CD4-positive, alpha-beta T cell treated with Interleukin-4 for 1 hour (primary cell): ENCODE measurements at places on chromosomes 16 and 17.

DNA sequence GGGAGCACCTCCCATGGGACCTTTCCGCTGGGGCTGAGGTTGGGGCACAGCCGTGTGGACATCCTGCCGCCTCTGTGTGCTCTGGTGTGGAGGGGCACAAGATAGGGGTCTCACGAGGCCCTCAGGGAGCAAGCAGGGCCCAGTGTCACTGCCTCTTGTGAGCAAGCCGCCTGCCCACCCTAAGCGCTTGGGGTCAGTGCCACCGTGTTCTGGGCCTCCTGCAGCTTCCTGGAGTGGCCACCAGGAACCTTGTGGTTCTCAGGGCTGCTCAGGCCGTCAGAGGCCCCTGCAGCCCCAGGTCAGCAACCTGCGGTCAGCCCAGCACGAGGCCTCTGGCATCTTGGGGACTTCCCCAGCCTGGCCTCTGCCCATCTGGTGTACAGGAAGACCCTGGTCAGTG, 13.6 kb upstream of the CAPN15 start:
- no peak for DNase-seq

GRCh38 chr16:73143576-73144422, 95.9 kb upstream of the ZFHX3 start:
- no peak for DNase-seq

DNA sequence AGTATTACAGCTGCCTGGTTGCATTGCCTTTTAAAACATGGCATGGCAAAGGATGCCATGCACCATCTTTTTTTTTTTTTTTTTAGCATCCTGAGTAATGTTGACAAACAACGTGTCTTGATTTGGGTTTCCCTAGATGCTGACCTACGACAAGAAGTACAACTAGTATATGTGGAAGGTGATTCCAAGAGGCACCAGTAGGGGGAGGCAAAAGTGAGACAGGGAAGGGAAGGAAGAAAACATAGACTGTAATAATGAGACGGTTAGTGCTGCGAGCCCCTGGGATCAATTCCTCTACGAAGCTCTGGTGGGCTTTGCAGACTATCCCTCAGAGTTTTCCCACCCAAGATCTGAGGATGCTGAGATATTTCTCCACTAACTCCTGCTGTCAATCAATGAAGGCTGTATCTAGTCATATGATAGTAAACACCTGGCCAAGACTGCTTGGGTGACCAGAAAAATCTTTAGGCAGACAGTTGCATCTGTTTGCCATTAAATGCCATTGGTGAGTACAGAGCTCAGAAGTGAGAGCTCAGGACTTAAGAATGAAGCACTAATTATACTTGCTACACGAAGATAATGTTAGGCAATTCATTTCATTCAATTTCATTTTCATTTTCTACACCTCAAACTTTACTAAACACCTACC, 458.6 kb upstream of the GOT2 start:
- DNase-seq = no peak

DNA sequence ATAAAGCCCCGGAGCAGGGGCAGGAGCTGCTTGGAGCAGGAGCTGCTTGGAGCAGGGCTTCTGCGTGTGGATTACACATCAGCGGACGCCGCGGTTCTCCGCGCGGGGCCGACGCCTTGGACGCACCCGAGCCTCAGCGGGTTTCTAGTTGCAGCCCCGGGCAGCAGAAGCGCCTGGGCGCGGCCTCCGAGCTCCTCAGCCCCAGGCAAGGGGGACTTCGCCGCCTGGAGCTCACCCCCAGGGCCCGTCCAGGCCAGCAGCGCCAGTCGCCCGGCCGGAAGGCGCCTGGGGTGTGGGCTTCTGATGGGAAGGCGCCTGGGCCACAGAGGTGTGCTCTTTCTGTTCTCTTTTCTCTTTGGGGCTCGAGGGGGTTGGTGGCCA, 6.3 kb downstream of the FOXF1 start:
- no peak for DNase-seq

DNA sequence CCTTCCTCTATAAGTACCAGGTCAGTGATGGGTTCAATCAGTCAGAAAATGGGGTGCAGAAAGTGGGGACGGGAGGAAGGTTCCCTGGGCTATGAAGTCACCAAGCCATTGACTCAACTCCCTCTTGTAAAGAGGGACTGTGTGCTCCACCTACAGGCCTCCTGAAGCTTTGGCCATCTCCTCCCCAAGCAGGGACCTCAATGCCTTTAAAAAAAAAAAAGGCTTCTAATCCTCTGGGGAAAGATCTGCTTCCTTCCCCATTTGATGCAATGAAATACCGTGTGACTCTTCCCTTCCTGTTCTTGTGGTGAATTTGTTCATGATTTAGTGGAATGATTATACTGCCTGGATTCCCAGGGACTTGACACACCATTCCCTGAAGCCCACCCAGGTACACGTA, 30.8 kb downstream of the VWA3A start:
- no peak for DNase-seq

DNA sequence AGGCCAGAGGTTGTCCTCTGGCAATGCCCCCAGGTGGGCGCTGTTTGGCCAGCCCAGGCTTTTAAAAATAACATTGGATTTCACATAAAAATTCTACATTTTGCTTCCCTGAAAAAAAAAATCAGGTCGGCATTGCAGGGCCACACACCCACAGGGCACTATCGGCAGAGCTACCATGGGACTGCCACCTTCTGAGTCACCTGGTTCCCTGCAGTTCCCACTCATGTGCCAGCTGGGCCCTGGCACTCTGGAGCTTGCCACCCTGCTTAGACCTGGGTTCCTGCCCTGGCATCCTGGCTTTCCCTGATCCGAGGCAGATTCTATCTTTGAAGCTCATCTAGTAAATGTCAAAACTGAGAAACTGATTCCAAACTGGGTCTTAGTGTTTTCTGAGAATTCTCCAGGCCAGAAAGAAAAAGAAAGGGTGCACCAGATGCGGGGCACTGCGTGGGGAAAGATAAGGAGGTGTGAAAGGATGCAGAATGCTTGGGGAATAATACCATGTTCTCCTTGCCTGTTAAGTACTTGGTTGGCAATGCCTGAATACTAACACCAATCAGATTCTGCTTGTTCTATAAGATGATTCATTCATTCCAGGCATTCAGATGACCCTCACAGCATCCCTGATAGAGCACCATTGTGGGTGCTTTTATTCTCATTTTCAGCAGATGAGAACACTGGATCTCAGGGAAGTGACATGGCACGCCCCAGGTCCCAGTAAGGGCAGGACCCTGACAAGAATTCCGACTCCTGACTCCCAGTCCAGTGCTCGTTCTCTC, 51.8 kb downstream of the RAI1 start:
- no peak for DNase-seq

DNA sequence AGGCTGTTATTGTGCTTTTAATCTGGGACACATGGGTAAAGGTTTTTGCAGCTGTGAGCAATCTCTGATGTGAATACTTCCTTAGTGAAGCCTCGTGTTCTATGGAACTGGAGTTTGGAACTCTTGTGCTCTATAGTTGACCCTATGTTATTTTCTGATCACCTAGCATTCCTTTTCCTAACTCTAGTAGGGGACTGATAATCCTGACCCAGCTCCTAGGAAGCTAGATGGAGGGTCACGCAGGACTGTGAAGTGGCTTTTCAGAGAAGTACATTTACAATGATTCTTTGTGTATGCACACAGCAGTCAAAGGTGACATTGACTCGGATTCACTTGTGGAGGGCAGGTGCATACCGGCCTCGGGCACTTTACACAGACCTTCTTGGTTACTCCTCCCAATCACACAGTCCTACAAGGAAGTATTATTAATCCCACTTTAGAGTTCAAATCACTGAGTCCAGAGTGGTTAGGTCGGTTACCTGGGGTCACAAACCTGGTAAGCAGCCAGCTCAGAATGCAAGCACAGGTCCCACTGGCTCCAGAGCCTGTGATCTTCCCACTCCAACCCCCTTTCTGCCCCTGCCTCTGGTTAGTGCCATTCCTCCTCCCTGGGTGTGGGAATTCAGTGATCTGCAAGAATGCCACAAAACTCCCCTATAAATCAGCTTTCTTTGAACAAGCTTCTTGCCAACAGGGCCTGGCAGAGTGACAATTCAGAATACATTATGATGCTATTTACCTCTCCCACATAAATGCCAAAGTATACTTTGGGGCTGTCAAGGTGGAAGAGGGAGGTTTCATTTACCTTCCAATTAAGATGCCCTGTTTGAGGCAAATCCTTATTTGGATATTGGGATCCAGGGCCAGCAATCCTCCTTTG, 7.1 kb downstream of the CHD9NB start:
- DNase-seq = no peak

DNA sequence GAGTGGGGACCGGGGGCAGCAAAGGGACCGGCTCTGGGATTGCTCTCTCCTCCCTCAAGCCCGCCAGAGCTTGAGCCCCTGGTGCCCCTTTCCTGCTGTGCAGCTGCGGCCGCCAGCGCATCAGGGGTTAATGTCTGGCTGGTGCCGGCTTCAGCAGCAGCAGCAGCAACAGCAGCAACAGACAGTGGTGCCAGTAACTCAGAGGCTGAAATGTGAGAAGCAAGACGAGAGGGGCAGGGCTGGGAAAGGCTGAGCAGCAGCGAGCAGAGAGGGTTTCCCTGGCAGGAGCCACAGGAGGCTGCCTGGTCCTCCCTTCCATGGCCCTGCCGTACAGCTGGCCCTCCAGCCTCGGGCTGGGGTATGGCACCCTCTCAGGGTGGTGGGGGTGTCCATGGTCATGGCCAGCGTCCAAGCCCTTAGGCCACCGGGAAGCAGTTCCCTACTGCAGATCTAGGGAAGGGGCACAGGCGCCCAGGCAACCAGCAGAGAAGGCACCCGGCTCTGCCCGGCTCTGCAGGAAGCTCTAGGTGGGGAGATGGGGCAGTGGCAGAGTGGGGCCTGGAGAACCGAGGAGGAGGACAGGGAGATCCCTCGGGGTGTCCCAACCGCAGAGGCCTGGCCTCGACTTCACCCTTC, 21.1 kb upstream of the TFAP4 start:
- DNase-seq = no peak

DNA sequence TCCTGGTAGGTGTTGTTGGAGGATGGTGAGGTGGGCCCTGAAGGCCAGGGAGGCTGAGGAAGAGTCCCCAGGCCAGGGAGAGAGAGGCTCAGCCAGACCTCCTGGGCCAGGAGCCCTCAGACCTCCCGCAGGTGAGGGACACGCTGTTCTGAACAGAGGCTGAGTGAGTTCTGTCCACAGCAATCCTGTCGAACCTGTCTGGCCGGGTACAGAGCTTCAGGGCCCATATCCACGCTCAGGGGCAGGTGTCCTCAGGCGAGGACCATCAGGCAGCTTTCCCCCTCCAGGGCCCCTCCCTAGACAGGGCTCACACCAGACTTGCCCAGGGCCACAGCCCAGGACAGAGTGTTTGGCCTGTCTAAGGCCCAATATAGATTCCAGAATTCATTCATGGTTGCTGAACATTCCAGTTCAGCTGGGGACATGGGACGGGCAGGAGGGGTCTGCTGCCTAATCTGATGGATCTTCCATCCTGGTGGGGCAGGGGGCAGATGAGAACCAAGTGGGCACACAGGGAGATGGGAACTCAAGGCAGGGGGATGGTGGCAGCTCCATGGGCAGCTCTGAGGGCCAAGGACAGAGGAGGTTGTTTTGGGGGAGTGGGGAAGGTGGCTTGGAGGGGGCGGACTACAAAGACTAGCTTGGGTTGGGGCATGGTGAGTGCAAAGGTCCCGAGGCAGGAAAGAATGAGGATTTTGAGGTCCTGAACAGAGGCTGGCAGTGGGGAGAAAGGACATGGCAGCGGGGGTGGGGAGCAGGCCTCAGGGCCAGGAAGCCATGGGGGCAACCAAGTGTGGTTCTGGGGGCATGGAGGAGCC, 23.4 kb upstream of the MPRIP start:
- no peak for DNase-seq

- DNase-seq = peak; percentile 62
Measured at GRCh38 chr16:49575346-49576172, 202.0 kb downstream of the C16orf78 start.

- no peak for DNase-seq
Measured at GRCh38 chr16:2734844-2735515, 15.0 kb upstream of the PRSS27 start.

DNA sequence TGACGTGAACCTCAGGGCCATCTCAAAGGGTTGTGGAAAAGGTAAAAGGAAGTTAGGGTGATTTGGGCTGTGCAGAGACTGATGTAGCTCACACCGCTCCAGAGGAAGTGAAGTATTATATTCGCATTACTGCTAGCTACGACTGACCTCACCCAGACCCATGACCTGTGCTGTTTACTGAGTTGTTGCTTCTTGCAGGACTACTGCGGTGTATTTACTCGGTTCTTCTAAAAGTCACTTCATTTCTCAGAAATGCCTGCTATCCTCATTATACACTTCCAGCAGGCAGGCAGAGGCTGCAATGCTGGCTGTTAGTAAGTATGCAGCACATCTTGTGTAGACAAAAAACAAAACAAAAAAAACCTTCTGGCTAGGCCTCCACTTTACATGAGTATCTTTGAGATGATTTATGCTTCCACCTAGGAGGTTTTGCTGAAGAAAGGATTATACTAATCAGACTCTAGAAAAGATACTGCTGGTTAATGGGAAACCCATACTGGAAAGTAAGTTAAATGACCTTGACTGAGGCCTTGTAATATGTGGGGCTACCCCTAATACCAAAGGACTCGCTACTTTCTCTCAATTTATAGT, 76.0 kb downstream of the CREBBP start:
- no peak for DNase-seq

DNA sequence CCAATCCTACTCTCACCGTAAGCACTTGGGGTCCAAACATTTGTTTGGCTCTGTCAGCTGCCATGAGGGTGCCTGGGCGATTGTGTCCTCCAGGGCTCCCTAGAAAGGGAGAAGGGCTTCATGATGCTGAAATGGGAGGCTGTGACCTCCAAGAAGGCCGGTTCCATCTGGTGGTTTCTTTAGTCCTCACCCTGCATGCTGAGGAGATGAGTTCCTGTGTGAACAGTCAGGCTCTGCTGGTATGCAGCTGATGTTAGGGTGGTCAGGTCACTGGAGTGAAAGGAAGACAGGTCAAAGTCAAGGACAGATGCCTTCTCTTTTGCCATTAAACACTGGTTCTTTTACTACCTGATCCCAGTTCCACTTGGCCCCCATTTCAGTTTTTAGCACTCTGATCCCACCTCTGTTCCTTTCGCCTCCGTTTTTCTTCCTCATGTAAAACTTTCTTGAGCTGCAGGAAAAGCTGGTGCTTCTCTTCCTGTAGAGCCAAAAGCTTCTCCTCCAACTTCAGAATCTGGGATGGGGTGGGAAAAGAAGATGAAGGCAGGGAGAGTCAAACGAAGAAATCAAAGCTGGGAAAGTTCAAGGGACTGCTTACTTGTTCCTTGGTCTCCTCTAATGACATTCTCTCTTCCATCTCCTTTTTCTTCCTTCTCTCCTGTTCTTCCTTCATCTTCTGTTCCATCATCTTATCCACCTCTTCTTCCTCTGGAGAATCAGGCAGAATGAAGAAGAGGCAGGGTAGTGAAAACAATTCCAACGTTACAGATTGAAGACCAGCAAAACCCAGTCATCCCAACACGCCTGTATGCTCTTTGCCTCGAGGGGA, 1.1 kb downstream of the GPS2 start:
- no peak for DNase-seq

DNA sequence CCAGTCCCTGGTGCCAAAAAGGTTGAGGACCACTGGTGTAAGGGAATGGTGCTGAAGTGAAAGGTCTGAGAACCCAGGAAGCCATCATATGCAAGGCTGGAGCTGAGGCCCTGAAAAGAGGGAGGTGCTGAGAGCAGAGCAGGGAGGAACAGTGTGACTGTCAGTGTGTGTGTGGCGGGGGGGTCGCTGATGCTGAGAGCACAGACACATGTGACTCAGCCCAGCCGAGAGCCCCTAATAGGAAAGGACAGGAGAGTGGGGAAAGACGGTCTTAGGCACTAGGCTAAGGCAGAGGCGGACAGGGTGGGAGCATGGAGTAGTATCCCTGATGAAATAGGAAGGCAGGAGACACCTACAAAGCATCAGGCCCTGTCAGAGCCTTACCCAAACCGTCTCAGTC, 1.2 kb downstream of the B9D1 start:
- DNase-seq = no peak

GRCh38 chr17:37706446-37706845, 38.4 kb downstream of the HNF1B start:
- no peak for DNase-seq
